ENCODE measurements at places on chromosomes 6 and 20.
A peak's percentile ranks its signal among the peaks of the same experiment; 100 is the strongest.

- DNase-seq: no peak
Measured at GRCh38 chr6:45969026-45969425, 46.6 kb downstream of the CLIC5 start.

- no peak for DNase-seq
Measured at GRCh38 chr20:32589769-32590168, 4.6 kb upstream of the NOL4L start.

DNA sequence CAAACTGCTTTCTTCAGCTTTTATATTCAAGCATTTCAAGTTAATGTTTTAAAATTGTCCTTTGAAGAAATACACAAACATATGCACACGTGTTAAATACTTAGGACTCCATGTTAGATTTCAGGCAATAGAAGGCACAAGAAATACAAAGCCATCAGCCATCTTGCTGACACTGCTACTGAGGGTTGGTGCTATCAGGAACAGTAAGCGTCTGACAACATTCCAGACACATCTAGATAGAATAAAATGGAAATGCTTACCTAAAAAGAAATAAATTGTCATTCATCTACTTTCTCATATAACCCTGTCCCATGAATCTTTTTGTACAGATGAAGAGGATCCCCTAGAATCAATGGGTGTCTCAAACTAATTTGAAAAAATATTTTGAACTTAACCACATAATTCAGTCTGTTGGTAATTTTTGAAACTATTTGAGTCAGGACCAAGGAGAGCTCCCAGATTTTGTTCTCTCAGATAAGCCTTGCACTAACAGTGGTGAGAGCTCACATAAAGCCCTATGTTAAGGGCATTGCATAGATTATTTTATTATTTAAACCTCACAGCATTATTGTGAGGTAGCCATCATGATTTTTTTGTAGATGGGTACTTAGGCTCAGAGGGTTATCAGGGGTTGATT is 631.1 kb upstream of the POU3F2 start:
- DNase-seq: no peak

DNA sequence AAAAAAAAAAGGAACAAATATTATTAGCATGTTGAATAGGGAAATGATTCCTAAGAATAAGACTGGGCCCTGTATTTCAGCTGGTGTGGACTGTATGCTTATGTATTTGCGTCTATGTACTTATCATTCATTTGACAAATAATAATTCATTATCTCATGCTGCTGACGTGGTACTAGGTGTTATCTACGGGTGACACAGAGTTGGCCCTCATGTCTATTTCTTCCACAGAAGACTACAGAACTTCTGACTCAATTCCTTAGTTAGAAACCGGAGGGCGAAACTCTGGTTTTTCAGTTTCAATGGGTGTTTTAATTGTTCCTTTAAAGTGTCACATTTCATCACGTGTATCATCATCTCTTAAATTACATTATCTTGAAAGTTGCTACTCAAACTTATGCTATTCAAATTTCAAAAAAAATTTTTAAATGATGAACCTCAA is 305.9 kb downstream of the CLIC5 start:
- DNase-seq: no peak

DNA sequence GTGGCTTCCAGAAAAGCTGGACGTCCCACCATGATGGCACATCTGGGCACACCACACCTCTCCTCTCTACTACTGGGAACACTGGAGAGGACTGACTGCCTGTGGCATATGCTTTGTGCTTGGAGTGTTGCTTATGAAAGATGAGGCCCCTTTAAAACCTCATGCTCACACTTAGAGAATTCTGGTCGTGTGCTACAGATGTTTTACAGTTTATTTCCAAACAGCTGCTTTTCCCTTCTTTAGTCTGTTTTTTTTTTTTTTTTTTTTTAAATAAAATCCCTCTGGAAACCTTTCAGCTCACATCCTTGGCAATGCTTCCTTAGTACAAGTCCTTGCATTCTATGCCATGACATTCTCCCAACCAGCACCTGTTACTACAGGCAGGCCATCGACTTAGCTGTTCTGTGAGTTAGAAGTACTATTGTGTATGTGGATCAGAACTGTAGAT is 60.3 kb downstream of the BMP6 start:
- no peak for DNase-seq

DNA sequence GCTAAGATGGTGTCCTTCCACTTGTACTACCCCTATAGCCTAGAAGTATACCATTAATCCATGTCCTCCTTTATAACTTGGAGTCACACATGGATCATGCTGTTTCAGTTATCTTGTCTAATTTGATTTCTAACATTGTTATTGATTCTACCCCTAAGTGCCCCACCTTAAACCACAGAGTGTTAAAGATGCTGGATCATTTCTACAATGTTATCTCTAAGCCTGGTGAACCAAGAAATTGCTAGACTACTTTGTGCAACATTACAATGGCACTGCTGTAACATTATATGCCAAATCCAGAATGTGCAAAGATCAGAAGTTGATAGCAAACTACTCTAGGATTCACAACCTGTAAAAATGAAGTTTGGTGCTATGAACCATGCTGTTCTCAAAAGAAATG is 1.7 kb downstream of the CGA start:
- DNase-seq: no peak

- DNase-seq: no peak
Measured at GRCh38 chr6:5179917-5180316, 80.8 kb downstream of the LYRM4 start.

GRCh38 chr6:26170181-26170580 is 83.0 kb downstream of the HFE start:
- no peak for DNase-seq

DNA sequence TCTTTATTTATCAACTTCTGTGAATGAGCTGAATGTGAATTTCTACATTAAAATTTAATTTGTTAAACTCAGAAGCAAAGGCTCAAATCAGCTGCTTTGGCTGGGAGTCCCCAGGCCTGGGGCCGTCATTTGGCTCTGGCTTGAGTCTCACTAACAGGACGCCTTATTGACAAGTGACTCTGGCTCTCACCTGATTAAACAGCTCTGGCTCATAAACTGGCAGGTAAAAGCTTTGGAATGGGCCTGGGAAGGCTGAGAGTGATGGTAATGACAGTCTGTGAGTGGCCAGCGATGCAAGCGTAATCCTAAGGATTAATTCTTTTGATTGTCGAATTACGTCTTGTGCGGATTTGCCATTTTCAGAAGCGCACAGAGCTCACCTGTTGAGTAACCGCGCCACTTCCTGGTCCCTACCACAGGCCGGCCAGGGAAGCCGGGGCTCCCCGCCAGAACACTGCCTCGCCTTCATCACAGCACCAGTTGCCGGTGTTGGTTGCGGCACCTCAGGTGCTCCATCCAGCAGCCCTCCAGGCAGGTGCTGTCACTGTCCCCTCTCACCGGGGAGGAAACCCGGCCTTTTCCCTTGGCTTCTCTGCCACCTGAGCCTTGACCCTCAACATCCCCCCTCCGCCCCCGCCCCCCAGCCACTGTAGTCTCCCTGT is 110.7 kb downstream of the ZDHHC14 start:
- DNase-seq: no peak

DNA sequence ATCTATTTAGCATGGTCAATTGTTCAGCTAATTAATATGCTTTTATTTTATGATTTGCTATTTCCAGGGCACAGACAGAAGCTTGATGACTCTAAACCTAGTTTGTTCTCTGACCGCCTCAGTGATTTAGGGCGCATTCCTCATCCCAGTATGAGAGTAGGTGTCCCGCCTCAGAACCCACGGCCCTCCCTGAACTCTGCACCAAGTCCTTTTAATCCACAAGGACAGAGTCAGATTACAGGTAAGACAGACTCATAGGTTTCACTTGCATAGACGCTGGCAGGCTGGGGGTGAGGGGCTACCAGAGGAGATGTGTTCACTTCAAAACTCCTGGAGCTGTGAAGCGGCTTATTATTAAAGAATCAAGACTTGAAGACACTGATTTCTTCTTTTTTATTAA is 114.1 kb upstream of the SUPT3H start:
- DNase-seq: no peak

DNA sequence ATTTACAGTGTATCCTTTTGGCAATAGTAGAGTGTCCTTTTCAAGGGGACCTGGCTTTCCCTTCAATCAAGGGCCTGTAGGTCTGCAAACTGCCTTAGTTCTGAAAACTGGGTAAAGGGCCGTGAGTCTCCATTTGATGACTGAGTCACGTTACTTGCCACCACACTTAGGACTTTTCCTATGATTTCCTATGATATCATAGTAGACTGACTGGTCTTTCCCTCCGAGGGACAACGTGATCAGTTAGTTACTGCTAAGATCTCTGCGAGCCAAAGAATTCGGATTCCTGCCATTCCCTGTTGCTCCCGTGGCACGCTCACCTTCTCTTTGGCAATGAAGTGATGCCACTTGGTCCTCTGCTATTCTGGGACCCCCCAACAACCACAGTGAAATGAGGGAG is 8.4 kb downstream of the ZNF831 start:
- no peak for DNase-seq

GRCh38 chr20:8471465-8471864 is 339.4 kb downstream of the PLCB1 start:
- no peak for DNase-seq

GRCh38 chr6:37319156-37319555 is 34.6 kb upstream of the RNF8 start:
- no peak for DNase-seq

GRCh38 chr20:46400828-46401477 is 5.5 kb downstream of the ELMO2 start:
- peak; percentile 25 for DNase-seq

- no peak for DNase-seq
Measured at GRCh38 chr6:135672256-135672655, 174.7 kb upstream of the AHI1 start.

DNA sequence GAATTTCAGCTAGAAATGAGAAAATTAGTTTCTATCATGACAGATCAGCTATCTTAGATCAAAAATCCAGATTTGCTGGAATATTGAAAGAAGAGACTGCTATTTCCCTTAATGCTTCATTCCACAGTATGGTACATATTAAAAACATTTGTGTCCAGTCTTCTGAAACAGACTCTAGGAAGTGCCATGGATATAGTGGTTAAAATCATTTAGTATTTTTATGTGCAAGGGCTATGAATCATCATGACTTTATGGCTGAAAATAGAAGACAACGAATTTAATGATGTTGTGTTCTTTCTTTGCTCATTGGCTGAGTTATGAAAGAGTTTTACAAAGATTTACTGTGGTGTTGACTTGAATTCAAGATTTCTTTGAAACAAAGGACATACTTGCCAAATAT is 146.6 kb downstream of the ANKRD60 start:
- no peak for DNase-seq

GRCh38 chr20:43507150-43508080 is at the start of gene L3MBTL1:
Gene L3MBTL1 (plus strand): TSS chr20:43507697. CDS start chr20:43513504, 5,807 bp downstream.
- no peak for DNase-seq

DNA sequence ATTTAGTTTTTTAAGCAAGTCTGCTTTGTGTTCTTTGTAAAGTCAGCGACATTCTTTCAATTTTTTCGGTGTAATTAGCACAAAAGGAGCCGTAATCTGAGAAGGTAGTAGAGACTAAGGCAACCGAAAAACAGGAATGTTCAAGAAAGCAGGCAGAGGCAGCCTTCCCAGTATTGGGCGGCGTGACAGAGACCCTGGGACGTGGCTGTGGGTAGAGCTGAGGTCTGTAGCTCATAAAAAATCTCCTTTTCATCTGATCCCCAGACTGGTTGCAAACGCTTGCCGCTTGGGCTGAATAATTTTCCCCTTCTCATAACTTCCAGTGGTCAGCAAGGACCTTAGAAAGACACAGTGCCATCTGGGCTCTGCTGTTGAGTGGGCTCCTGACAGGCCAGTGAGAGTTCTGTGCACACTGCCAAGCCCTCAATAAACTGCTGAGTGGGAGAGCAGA is 30.8 kb downstream of the GNAS start:
- no peak for DNase-seq

DNA sequence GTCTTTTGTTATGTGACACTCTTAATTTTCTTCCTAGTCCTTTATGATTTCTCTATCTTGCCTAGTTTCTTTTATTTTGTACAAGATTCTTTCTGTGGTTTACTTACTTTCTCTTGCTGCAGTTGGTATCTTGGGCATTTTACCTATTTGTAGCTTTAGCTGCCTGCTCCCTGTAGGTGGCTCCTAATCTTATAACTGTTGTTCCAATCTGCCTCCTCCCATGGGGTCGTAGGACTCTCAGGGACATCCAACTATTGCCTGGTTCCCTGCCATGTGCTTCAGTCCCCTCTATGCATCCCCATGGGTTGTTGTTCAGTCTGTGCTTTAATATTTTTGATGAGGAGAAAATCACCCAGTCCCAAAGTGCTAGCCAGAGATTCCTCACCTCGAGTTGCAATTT is 31.4 kb downstream of the RIN2 start:
- DNase-seq: no peak

- no peak for DNase-seq
Measured at GRCh38 chr20:43901296-43901695, 13.4 kb upstream of the TOX2 start.

DNA sequence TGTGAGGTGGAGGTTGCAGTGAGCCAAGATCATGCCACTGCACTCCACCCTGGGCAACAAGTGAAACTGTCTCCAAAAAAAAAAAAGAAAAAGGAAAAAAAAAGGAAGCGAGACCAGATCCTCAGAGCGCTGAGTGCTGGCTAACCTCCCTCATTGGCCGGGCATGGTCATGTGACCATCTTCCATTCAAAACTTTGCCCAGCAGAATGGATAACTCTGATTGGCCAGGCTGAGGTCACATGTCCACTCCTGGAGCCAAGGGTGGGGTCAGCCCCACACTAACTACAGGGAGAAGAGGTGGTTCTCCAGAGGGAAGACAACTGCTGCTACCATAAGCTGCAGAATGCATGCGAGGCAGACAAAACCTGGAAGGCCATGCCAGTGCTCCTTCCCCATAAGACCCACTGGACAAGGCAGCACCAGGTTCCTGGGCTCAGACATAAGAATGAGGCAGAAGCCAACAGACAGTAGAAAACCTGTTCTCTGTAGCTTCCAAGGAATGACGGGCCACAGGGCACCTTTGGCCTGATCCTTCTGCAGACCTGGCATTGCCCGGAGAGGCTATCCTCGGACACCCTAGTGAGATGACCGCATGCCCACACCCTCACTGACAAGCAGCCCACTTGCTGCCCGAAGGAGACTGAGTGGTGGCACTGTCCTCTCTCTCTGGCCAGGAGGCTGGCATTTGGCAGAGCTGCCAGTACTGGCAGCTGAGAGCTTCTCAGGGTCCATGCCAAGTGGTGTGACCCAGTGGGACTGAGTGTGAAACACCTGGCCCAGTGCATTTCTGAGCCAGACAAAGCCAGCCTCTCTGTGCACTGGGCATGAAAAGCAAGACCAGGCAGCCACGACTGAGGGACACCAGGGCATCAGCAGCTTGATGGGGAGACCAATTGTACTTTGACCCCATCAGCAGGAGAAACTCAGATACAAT is 311.9 kb upstream of the SULF2 start:
- DNase-seq: no peak

- no peak for DNase-seq
Measured at GRCh38 chr20:63830841-63831588, at the start of gene ZBTB46. Gene ZBTB46 (minus strand): TSS chr20:63831264. CDS start chr20:63790757, 40,507 bp downstream.

DNA sequence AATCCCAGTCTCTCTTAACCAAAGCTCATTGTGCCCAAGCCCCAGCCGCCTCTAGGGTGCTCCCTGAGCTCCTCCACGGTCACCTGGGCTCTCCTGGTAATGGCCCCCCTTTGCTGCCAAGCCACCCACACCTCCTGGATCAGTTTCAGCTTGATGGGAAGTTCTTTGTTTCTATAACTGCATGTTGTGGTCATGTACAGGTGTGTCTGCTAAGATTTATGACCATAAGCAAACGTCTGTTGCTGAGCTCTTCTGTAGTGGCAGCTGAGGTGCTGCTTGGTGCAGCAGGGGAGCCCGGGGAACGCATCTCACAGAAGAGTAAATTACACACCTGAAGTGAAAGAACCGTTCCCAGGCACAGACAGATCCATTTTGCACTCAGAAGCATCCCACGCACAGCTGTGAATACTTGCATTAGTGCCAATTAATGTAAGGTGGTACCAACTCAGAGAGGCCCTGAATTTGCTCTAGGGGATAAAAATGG is 194.6 kb upstream of the ARID1B start:
- no peak for DNase-seq
